ENCODE measurements at places on chromosomes 2 and 18.

GRCh38 chr18:302097-302496 lies 34.2 kb upstream of the THOC1 start:
- no peak for DNase-seq

- no peak for DNase-seq
Measured at GRCh38 chr2:3662239-3662638, 4.2 kb downstream of the ALLC start.

GRCh38 chr2:144190908-144191605 lies 328.9 kb downstream of the ZEB2 start:
- no peak for DNase-seq

DNA sequence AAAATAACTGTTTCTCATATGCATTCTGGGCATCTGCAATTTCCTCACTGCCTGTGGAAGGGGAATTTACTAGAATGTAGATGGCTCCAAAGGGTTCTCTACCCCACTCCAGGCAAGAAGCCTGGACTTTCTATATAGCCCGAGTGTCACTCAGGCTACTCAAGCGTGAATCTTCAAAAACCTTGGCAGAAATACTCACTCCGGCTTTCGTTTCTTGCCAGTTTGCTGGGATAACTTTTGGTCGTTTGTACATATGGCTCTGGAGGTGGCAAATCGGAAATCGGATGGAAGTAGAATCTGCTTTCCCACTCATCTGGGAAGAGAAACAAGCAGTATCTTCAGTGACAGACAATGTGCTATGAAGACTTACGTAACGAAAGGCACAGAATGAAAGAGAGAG lies 30.7 kb downstream of the WIPF1 start:
- no peak for DNase-seq

DNA sequence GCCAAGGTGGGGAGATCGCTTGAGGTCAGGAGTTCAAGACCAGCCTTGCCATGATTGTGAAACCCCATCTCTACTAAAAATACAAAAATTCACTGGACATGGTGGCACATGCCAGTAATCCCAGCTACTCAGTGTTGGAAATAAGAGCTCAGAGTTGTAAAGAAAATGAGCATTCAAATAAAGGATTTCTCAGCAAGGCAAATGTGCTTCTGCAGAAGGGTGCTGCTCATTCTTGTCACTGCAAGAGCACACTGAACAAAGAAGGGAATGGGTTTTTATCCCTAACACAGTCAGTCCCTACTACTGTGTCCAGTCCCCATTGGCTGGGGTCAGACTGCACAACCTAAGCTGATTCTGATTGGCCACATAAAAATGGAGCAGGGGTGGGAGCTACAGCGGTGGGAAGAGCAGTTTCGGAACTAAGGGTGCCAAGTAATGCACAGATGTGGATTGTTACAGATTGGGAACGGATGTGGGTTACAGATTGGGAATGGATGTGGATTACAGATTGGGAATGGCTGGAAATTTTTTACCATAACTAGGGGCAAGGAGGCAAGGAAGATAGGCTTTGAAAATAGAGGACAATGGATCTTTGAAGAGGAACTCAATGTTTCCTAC lies 31.1 kb upstream of the TRAPPC8 start:
- DNase-seq = no peak

- DNase-seq = no peak
Measured at GRCh38 chr2:2188941-2189340, 142.1 kb downstream of the MYT1L start.

- DNase-seq = no peak
Measured at GRCh38 chr2:236828820-236829219, 256.9 kb upstream of the COPS8 start.

DNA sequence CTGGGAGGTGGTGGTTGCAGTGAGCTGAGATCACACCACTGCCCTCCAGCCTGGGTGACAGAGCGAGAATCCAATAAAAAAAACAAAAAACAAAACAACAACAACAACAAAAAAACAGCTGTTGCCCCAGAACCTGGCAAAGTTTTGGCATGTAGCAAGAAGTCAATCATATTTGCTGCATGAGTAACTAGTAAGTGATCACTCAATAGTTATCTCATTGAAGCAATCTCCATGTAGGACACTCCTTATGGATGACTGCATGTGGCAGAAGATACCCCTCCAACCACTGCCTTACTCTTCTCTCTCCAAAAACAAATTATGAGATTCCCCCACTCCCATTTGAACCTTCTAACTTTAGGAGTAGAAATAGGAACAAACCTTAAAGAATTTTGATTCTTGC lies 113.7 kb downstream of the TTC27 start:
- DNase-seq = no peak

GRCh38 chr2:121519153-121519552 lies 11.5 kb upstream of the RNU4ATAC start:
- DNase-seq = no peak

GRCh38 chr2:153770359-153770991 lies 101.2 kb upstream of the GALNT13 start:
- no peak for DNase-seq

GRCh38 chr18:48813833-48814489 lies 136.8 kb downstream of the SMAD7 start:
- peak; percentile 29 for DNase-seq

- no peak for DNase-seq
Measured at GRCh38 chr18:830315-830901, 18.4 kb upstream of the YES1 start.

DNA sequence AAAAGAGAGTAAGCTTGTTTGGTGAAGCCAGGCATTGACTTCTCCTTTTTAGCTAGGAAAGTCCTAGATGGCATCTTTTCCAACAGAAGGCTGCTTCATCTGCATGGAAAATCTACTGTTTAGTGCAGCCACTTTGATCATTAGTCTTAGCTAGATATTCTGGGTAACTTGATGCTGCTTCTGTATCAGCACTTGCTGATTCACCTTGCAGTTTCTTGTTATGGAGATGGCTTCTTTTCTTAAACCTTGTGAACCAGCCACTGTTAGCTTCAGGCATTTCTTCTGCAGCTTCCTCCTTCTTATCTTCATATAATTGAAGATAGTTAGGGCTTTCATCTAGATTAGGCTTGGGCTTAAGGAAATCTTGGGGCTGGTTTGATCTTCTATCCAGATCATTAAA lies 639.7 kb downstream of the TDRD15 start:
- DNase-seq = no peak

- DNase-seq = no peak
Measured at GRCh38 chr2:20381457-20381856, 30.8 kb upstream of the PUM2 start.

GRCh38 chr2:197809064-197809463 lies 4.7 kb downstream of the PLCL1 start:
- DNase-seq = no peak

GRCh38 chr2:199798831-199799580 lies 52.0 kb downstream of the FTCDNL1 start:
- peak; percentile 54 for DNase-seq

DNA sequence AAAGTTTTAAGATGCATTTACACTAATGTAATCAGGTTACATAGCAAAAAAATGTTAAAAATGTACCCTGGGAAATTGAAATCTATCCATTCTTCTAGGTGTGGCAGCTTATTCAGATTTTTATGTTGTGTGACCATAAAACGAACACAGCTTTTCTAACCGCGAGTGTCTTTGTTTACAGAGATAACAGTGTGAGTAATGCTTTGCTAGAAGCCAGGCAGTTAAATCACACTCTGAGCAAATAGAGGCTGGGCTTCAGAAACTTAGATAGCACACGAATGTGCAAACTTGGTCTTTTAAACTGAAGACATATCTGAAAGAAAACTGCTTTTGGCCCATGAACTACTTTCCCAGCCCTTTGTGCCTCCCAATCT lies 116.1 kb downstream of the SPTBN1 start:
- DNase-seq = no peak

- no peak for DNase-seq
Measured at GRCh38 chr2:230757476-230757875, 44.8 kb downstream of the CAB39 start.

GRCh38 chr2:52659546-52659945 lies 1108.1 kb upstream of the CHAC2 start:
- DNase-seq = no peak

DNA sequence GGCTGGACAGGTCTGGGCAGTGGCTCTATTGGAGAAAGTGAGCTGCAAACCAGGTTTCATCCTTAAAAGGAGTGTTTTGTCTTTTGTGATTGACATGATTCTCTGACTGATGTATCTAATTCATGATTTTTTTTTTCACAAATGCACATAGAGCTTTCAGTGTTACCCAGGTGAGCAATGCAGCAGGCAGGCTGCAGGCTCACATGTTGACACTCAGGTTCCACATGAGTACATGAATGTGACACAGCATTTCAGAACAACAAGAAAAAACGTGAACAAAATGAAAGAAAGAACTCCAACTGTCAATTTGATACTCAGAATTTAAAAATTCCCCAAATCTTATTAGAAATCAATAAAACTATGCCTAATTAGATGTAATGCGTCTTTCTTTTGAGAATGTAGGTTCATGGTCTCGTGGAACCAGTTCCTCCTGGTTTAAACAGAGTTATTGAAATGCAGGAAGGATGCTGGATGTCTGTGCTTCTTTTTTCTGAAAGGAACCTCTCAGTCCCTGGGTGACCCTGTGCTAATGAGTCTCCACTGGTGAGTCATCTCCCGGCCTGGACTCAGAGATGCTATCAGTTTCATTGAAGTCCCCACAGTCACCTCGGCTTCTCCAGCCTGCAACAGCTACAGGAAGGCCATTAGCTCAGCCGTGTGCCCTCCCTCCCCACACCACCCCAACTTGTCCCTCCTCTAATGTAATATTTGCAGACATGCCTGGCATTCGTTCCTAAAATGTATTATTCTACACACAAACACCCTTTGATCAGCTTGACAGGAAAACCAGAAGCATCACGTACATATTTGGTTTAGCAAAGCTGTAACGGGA lies 430.4 kb downstream of the LPIN1 start:
- peak; percentile 64 for DNase-seq

GRCh38 chr2:170905864-170906263 lies 23.2 kb upstream of the GORASP2 start:
- no peak for DNase-seq

GRCh38 chr18:62085756-62086155 lies 101.1 kb downstream of the PIGN start:
- DNase-seq = no peak

DNA sequence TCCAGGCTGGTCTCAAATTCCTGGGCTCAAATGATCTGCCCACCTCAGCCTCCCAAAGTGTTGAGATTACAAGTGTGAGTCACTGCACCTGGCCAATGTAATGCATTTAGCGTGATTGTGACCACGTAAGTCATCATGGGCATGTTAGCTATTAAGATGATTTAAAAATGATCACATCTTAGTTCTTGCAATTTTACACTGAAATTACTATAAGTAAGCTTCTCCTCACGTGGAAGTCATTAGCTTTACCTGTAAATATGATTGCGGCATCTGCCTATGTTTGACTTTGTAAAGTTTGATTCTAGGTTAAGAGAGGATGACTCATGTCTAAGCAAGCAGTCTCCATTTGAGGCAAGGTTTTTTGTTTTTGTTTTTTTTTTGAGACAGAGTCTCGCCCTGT lies 85.5 kb downstream of the PMAIP1 start:
- DNase-seq = no peak

GRCh38 chr2:1594123-1594372 lies 150.3 kb downstream of the PXDN start:
- DNase-seq = no peak

DNA sequence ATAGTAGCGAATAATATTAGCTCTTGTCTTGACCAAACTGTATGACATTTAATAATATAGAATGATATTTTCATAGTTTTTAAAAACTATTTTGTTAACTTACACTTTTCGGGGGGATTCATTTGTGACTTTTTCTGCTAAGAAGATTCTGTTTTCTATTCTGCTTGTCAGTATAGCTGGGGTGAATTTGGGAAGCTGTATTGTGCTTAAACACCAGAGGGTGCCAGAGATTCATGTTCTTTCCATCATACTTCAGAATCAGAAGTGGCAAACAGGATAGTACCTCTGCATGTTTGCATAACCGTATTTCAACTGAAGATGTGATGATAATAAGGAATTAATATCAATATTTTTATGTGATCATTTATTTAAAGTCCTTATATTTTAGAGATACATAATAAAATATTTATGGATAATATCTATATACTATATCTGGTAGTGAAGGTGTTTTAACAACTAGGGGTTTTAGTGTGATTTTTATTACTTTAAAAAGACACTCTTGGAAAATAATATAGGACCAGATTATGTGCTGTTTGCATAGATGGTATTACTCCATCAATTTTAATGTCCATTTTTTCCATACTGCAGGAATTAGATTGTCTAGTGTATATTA lies 81.0 kb downstream of the TAF4B start:
- DNase-seq = peak; percentile 46

DNA sequence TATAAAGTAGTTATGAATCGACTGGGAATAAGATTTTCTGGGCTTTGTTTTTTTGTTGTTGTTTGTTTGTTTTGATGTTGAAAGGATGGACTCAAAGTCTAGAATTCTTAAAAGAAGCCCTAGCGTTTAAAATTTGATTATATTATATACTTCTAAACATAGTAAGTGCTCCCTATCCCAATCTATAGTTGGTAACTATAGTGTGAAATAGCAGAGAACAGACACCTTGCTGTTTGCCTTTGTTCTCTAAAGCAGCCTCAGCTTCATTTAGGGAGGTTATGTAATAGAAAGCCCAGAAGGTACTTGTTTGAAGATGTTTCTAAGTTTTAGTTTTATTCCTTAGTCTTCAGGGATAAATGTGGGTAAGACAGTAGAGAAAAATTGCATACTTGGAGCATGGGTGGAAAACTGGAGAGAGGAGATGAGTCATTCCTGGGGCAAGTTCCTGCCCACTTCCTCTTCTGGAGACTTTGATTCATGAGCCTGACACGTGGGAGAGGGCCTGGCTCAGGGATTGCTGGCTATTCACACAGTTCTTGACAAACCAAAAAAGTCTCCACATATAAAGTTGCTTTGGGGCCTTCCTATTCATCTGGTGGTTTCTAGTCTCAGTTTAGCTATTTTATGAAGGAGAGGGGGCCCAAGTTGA lies 131.9 kb downstream of the MYO1B start:
- peak; percentile 61 for DNase-seq

- DNase-seq = peak; percentile 70
Measured at GRCh38 chr2:98086491-98087446, at the start of gene VWA3B. VWA3B (plus strand) TSS chr2:98087167; CDS start chr2:98093093, 5,926 bp downstream.

DNA sequence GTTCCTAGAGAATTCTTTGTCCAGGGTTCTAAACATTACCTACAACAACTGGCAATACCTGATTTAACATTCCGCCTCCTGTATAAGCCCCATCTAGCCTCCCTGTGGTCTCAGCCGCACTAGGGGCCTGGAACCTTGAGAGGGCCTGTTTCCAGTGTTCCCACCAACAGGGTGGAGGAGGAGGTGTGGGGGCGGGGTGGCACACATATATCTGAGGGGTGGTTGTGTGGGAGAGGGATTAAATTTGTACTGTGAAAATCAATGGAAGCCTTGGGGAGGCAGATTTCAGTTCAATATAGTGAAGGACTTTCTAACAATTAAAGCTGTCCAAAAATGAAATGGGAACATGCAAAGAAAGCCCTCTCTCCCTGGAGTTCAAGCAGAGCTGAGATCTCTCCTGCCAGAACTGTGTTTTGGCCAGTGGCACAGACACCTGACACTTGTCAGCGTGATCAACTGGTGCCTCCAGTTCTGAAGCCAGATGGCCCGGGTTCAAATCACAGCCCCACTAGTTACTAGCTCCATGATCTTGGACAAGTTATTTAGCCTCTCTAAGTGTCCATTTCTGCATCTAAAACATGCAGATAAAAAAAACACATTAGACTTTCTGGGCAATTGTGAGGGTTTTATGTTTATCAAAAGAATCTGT lies 17.0 kb upstream of the FZD7 start:
- DNase-seq = no peak

GRCh38 chr2:169609264-169609663 lies 25.1 kb downstream of the PPIG start:
- DNase-seq = no peak

Data from right forelimb (tissue), 1 donor.